ENCODE measurements at places on chromosomes 16 and 17.

DNA sequence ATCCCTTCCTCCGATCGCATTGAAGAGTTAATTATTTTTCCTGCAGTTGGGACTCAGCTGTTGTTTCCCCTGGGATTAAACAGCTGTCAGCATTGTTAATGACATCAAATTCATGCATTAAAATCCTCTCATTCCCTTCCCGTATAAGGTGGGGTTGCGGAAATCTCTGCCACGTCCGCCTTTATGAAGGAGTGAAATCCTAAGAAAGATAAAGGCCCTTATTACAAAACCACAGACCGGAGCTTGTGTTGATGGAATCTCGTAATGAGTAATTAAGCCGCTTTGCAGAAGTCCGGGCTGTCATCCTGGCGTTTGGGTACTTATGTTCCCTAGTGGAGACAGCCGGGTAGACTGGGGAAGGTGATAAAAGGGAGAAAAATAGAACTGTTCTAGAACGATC lies 627.6 kb downstream of the MAF start:
- DNase-seq = no peak

DNA sequence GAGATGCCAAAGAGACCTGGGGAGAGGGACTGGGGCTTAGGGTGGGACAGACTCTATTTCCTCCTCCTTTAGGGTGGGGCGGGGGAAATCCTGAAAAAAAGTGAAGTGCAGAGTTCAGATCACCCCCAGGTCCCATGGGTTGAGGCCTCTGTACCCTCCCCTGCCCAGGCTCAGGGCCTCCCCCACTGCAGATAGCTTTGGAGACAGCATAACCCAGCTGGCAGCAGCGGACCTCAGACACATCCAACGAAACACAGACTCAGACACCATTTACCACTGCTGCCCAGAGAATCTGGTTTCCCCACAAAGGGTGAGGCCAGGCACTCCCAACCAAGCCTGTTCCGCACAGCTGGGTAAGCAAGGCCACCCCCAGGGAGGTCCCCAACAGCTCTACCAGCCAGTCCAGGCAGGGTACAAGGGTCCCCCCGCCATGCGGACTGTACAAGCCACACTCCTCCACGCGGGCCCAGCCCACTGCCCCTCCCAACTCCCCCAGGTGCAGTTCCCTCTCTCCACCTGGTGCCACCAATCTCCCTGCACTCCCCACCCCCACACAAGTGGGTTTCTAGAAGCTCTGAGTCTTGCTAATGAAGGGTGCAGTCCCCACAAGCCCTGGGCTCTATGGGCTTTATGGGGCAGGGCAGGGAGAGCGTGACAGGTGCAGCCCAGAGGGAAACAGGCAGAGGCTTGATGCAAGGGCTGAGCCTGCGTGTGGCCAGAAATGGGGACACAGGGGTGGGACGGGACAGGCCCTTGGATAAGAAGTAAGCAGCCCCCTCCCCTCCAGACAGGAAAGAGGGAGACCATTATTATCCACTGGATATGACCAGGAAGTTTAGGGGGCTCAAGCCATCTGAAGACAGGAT lies 8.9 kb downstream of the RHBDF2 start:
- DNase-seq = no peak

- no peak for DNase-seq
These were observed 83.4 kb downstream of the MAF start for GRCh38 chr16:79517156-79517555.

- DNase-seq = no peak
These were observed 235.8 kb upstream of the NLRP1 start for GRCh38 chr17:5819921-5820685.

DNA sequence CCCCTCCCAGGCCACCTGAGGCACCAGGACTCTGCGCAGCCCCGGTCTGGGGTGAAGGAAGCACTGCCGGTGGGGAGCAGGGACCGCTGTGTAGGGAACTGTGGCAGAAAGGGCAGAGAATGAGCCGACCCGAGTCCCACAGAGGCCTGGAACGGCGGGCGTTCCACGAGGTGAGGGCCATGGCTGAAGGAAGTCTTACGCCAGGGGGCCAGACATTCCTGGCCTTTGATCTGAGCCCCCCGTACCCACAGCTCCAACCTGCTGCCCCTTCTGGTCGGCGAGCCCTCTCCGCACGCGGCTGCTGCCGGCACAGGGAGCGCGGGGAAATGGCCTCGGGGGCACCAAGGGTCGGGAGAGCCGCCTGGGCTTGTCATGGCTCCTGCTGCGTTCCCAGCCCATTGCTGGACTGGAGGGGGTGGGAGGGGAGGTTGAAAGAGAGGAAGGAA lies 1.4 kb upstream of the WNT3 start:
- DNase-seq = no peak

DNA sequence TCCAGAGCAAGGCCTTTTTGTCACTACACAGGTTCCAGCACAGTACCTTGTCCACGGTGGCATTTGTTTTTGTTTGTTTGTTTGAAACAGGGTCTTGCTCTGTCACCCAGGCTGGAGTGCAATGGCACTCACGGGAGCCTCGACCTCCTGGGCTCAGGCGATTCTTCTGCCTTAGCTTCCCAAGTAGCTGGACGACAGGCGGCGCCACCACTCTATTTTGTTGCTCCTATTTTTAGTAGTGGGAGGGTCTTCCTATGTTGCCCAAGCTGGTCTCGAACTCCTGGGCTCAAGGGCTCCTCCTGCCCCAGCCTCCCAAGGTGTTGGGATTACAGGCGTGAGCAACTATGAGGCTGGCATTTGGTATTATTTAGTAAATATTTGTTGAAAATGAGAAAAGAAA lies 10.3 kb downstream of the MRC2 start:
- DNase-seq = no peak

DNA sequence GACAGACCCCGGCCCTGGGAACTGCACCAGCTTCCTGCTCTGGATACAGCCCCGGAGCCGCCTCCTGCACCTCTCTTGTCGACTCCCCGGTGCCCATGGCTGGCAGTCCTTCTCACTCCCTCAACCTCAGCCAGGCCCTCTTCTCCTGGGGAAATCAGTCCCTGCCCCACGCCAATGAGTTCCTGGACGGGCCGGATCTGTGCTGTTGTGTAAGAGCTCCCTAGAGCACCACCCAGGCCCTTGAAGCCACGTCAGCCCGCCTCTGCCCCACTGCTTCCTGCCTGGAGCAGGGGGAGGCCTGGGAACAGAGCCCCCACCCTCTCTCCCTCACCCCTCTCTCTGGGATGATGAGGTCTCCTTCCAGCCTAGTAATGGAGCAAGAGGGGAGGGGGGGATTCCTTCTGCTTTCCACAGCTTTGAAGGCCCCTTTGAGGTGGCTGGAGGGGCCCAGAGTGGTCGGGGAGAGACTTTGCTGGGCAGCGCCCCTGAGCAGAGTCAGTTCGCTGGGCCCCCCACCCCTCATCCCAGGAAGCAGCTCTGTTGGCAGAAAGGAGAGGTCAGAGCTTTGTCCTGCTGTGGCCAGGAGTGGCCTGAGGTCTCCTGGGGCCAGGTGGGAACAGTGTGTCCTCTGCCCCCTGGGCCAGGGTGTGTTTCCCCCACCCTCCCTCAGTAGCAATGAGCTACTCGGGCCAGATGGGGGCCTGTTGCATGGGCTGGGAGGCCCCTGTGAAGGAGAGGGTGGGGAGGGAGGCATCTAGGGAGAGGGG lies 3.8 kb downstream of the PRR29 start:
- DNase-seq = no peak

- DNase-seq = no peak
These were observed 5.7 kb upstream of the FOXL1 start for GRCh38 chr16:86572606-86573005.

- no peak for DNase-seq
These were observed 79.1 kb downstream of the GRIN2A start for GRCh38 chr16:10103118-10103517.

- no peak for DNase-seq
These were observed 426.0 kb upstream of the CDH11 start for GRCh38 chr16:65547772-65548446.

DNA sequence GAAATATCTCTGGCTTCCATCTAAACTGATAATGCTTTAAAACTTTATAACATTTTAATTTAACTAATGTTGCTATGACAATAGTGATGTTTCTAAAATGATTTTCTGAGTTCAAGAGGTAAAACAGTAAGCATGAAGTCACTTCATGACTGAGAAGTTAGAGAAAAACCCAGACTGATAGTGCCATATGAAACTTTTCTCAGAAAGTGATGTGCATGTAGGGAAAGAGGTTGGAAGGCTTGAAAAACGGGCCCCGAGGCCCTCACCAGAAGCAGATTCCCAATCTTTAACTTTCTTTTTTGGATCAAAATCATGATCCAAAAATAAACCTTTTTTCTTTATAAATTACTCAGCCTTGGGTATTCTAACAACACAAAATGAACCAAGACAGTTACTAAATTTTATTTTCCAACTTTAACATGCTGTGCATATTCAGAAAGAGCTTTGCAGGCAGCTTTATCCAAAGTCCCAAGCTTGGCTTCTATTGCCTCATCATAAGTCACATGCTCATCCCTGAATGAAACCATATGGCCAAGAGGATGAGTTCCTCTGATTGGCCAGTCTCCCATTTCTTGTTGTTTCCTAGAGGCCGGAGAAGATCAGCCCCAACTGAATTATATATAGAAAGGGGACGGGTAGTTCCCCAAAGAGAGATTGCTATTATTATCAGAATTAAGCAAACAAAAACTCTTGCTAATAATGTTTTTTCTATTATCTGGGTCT lies 357.6 kb upstream of the SALL1 start:
- no peak for DNase-seq

GRCh38 chr17:73823684-73824083 lies 179.4 kb upstream of the SDK2 start:
- DNase-seq = no peak

DNA sequence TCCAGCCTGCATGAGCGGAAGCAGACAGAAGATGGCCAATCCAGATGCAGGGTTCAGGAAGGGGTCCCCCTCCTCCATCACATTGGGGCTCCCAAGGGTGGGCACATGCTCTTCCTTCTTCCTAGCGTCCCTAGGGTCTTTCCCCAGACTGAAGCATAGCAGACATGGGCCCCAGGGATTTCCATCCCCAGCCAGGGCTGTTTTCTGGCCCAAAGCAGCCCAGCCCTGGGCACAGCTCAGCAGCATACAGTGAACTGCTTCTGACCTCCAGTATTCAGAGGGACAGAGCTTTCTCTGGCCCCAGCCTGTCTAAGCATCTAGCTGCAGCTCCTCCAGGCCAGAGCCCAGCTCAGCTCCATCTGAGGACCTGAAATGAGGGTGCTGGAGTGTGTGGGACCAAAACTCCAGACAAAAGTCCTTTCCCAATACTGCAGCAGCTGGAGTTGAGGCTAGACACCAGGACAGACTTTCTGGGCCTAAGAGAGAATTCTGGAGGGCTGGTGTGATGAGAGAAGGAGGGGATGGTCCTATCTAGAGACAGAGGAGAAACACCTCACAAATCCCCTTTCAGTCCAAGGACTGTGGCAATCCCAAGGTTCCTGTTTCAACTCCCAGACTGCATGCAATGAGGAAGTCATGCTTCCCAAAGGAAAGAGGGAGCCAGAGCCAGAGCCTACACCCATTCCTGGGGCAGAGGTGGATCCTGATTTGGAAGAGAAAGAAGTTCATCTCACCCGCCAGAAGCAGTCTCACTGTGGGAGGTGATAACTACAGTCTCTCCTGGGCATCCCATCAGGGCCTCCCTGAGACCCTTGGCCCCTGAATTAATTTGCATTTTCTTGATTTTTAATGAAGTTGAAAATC lies 4.5 kb upstream of the FOXN1 start:
- DNase-seq = no peak

GRCh38 chr17:19718041-19718612 lies 1.7 kb upstream of the SLC47A2 start:
- no peak for DNase-seq

- peak; percentile 77 for DNase-seq
These were observed 38.2 kb upstream of the CCDC182 start for GRCh38 chr17:57783338-57783742.

- DNase-seq = no peak
These were observed 587.7 kb upstream of the HSBP1 start for GRCh38 chr16:83220066-83220465.

DNA sequence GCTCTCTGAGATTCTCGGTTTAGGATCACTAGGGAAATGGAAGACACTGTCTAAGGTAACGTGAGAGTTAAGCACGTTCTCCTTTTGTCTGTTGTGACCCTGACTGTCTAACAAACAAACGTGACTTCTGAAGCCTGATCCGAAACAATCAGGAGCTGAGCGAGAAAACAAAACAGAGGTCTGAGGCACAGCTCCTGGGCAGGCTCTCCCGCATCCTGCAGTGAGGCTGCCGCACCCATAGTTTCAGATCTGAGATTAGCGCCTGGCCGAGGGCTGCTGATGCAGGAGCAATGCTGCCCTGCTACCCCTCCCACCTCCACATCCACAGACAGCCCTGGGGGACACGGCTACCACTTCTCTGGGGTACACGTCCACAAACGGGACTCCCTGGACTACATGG lies 46.7 kb downstream of the RNF157 start:
- peak; percentile 25 for DNase-seq

GRCh38 chr17:37088913-37089312 lies 140.2 kb downstream of the AATF start:
- no peak for DNase-seq

- no peak for DNase-seq
These were observed 24.8 kb downstream of the PITPNC1 start for GRCh38 chr17:67401598-67402504.

DNA sequence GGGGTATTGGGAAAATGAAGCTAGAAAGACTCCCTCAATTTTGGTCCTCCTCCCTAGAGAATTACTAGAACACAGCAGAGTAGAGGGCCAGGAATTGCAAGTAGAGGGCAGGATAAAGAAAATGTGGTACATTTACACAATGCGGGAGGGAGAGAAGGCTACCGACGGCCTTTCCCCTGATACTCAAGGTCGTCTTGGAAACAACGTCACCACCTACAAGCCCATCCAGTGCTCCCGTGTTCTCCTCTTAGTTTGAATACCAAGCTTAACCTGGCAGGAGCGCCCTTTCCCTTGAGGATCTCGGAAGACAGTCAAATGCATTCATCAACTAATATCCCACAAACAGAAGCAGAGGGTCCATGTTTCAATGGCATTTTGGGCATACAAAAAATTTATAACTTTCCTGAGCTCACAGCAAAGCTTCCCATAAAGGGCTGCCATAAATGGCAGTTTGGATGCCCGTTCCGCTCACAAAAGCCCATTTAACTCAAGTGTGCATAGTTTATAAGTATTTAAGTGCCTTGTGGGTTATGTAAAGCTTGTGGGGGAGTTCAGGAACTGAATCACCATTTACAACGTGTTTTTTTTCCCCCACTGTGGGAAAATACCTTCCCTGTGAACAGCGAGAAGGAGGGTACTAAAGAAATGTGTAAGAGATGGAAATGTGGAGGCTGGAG lies 414.6 kb downstream of the SLC39A11 start:
- DNase-seq = no peak

- peak; percentile 93 for DNase-seq
These were observed at the start of gene QPRT for GRCh38 chr16:29678691-29679267. Gene QPRT (plus strand): TSS chr16:29679180. CDS start chr16:29679198, 18 bp downstream.

- DNase-seq = no peak
These were observed 56.5 kb downstream of the CYTH1 start for GRCh38 chr17:78725448-78726021.

DNA sequence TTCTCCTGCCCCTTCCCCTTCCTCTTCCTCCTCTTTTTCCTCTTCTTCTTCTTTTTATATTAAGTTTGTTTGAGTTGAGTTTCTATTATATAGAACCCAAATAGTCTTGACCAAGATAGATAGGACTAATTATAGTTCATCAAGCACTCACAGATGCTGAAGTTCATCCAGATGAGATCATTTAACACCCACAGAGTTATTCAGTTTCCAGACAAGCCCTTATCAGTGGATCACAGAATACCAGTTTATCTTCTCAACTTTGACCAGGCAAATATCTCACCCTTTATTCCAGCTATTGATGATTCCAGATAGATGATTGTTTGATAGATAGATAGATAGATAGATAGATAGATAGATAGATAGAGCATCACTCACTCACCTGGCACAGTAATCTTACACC lies 87.5 kb downstream of the AXIN2 start:
- no peak for DNase-seq

- no peak for DNase-seq
These were observed 81.8 kb upstream of the TBC1D3K start for GRCh38 chr17:37842401-37842800.
